Activated CD8-positive, alpha-beta memory T cell treated with anti-CD3 and anti-CD28 coated beads, Interleukin-2, amount 10 ng/mL, durations not matched to agents 7 days and 5 days (primary cell): ENCODE measurements at places on chromosomes 7 and 10. TPM values are rescaled to one million over a fixed set of nuclear protein-coding genes. Genes with fewer than 3 reads are reported as not detected.

- H3K4me3 ChIP-seq: no peak overlapping the region
- no peaks in the 10 kb centered on the region for H3K36me3 ChIP-seq
- H3K4me1 ChIP-seq: peaks cover 2% of the 10 kb centered on the region
- peaks cover 45% of the 10 kb centered on the region for H3K27me3 ChIP-seq
- no peak overlapping the region for H3K27ac ChIP-seq
Observed at GRCh38 chr10:110681023-110681681, 37.0 kb downstream of the RBM20 start.

DNA sequence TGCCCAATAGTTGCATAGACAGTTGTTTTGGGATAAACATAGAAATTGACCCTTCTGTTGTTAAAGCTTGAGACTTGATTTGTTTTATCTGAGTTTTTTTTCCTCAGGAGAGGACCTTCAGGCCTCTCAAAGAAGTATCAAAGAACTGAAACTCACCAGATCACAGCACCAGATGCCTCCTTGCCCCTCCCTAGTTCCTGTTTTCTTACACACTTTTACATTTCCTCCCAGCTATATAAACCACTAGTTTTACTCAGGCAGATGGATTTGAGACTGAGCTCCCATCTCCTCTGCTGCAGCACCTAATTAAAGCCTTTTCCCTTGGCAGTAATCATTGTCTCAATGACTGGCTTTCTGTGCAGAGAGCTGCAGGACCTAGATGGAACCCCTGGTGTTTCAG, 150.6 kb upstream of the NRG3 start:
- no peak for DNase-seq
- no peak overlapping the region for H3K27ac ChIP-seq
- no peak overlapping the region for H3K4me3 ChIP-seq
- no peaks in the 10 kb centered on the region for H3K36me3 ChIP-seq

The TFEC gene
- total RNA-seq: 1.0 TPM

GRCh38 chr7:157522189-157522588, 185.4 kb downstream of the DNAJB6 start:
- peak; percentile 36 for DNase-seq
- H3K36me3 ChIP-seq: no peaks in the 10 kb centered on the region
- H3K4me1 ChIP-seq: no peaks in the 10 kb centered on the region
- no peak overlapping the region for H3K27ac ChIP-seq
- no peak overlapping the region for H3K4me3 ChIP-seq
- H3K27me3 ChIP-seq: peaks cover 17% of the 10 kb centered on the region

The SEMA3E gene
- total RNA-seq: not detected

GRCh38 chr10:129888784-129889616, 75.1 kb downstream of the EBF3 start:
- peak; percentile 52 for DNase-seq
- H3K27ac ChIP-seq: no peak overlapping the region
- no peaks in the 10 kb centered on the region for H3K36me3 ChIP-seq

- H3K36me3 ChIP-seq: no peaks in the 10 kb centered on the region
- H3K4me3 ChIP-seq: no peak overlapping the region
- H3K27me3 ChIP-seq: no peaks in the 10 kb centered on the region
- no peak overlapping the region for H3K27ac ChIP-seq
- peaks cover 6% of the 10 kb centered on the region for H3K4me1 ChIP-seq
- no peak for DNase-seq
Observed at GRCh38 chr10:86017841-86018734, 348.5 kb downstream of the GRID1 start.

The ARPC1B gene
- total RNA-seq: 388 TPM

DNA sequence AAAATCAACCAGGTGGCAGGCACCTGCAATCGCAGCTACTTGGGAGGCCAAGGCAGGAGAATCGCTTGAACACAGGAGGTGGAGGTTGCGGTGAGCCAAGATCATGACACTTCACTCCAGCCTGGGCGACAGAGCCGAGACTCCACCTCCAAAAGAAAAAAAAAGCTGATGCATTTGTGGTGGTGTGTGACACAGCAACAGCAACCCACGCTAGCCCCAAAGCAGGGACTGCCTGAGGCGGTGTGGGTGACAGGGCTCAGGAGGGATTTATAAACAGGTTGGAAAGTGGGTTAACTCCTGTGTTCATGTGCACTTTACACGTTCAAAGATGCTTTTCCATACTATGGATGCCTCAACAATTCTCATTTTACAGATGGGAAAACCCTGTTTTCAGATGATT, 395.9 kb upstream of the PODXL start:
- H3K27ac ChIP-seq: no peak overlapping the region
- H3K4me3 ChIP-seq: no peak overlapping the region
- H3K27me3 ChIP-seq: no peaks in the 10 kb centered on the region
- H3K36me3 ChIP-seq: no peaks in the 10 kb centered on the region

DNA sequence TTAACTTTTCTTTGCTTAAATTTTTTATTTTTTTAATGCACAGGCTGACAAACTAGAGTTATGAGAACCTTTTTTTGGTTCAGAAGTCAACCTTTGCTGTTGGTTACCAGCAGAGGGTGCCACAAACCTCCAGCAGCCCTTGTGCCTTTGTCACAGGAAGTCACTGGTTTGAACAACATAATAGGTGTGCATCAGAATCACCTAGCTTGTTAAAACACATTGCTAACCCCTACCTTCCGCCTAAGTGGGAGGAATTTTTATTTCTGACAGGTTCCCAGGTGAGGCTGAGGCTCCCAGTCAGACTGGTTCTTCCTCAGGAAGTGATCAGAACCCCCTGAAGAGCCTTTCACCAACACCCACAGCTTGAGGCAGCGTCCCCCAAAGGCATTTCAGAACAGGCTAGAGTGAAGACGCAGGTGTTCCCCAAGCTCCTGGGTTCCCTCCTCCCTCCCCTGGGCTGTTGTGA, 22.6 kb upstream of the VDAC2 start:
- peak; percentile 82 for DNase-seq
- H3K4me3 ChIP-seq: no peak overlapping the region
- peaks cover 1% of the 10 kb centered on the region for H3K36me3 ChIP-seq
- H3K27me3 ChIP-seq: no peaks in the 10 kb centered on the region

DNA sequence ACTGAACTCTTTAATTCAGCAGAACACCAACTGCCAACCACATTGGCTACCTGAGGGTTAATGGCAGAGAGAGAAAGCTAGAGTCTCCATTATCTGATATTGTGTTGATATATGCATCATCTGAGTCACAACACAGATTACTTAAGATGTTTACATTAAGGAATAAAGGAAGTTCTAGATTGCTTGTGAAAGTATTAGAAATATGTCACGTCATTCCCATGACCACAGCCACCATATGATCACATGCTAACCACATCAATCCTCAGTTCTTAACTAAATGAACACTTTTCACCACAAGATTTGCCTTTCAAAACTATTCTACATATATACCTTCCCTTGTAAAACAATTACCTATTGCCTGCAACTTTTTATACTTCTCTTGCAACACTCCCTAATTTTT, 337.9 kb downstream of the FGFR2 start:
- no peaks in the 10 kb centered on the region for H3K4me1 ChIP-seq
- no peaks in the 10 kb centered on the region for H3K36me3 ChIP-seq
- no peak for DNase-seq

- peak overlapping the region; percentile 81 for H3K4me3 ChIP-seq
- DNase-seq: peak; percentile 79
Observed at GRCh38 chr10:122374859-122375678, 561 bp downstream of the PLEKHA1 start.

The P4HA1 gene
- 29.8 TPM for total RNA-seq

The LZTS2 gene
- total RNA-seq: 12.6 TPM

- no peak overlapping the region for H3K4me3 ChIP-seq
- no peaks in the 10 kb centered on the region for H3K27me3 ChIP-seq
- no peaks in the 10 kb centered on the region for H3K36me3 ChIP-seq
- no peak for DNase-seq
- H3K4me1 ChIP-seq: no peaks in the 10 kb centered on the region
Observed at GRCh38 chr7:24025765-24026164, 258.2 kb upstream of the NPY start.

The GBX1 gene
- total RNA-seq: not detected

The ANKRD30A gene
- total RNA-seq: not detected

DNA sequence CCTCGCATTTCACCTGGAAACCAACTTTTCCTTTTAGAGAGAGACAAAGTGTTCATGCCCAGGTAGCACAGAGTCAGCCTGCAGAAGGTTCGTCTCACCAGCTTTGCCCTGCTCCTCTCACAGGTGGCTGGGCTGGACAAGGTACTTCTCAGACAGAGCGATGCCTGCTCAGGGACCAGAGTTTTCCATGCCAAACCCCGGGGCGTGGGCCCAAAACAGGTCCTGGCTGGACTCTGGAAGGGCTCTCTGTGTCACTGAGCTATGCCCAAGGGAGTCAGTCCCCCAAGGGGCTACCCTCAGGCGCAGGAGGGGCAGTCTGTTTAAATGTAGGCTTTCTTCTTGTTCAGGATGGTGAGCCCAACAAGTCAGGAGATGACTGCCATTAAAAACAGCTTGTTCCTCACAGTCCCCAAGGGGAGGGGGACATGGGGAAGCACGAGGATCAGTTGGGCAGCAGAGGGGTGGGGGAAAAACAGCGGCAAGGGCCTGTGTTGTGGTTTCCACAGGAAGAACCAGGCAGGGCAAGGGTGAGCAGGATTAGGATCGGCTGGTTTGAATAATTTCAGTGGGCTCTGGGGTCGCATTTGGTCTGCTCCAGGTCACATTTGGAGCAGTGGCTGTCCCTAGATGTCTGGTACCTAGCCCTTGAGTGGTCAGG, 55.5 kb upstream of the FIGNL1 start:
- no peaks in the 10 kb centered on the region for H3K27me3 ChIP-seq
- no peak overlapping the region for H3K27ac ChIP-seq
- no peaks in the 10 kb centered on the region for H3K36me3 ChIP-seq
- H3K4me3 ChIP-seq: no peak overlapping the region

The FAM237B gene
- total RNA-seq: not detected

- H3K4me3 ChIP-seq: no peak overlapping the region
- peaks cover 47% of the 10 kb centered on the region for H3K36me3 ChIP-seq
- no peak for DNase-seq
- H3K27me3 ChIP-seq: no peaks in the 10 kb centered on the region
- no peak overlapping the region for H3K27ac ChIP-seq
Observed at GRCh38 chr10:119348516-119349240, 141.3 kb downstream of the GRK5 start.

DNA sequence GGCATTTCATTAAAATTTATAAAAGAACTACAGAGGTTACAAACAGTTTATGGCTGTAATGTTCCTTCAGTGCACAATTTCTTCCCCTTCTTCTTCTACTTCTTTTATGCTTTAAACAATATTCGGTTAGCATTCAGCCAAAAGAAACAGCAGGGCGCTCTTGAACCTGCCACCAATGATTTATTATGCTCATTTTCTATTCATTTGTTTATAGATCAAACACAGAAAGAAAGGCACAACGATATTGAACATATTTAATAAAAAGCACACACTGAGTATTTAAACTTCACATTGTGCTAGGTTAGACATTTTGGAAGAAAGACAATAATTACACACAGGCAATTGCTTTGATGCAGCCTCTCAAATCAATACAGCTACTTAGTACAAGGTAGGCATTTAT, 1025.8 kb upstream of the LRRN3 start:
- H3K4me3 ChIP-seq: no peak overlapping the region
- no peaks in the 10 kb centered on the region for H3K4me1 ChIP-seq
- H3K36me3 ChIP-seq: no peaks in the 10 kb centered on the region
- H3K27me3 ChIP-seq: no peaks in the 10 kb centered on the region
- no peak for DNase-seq

DNA sequence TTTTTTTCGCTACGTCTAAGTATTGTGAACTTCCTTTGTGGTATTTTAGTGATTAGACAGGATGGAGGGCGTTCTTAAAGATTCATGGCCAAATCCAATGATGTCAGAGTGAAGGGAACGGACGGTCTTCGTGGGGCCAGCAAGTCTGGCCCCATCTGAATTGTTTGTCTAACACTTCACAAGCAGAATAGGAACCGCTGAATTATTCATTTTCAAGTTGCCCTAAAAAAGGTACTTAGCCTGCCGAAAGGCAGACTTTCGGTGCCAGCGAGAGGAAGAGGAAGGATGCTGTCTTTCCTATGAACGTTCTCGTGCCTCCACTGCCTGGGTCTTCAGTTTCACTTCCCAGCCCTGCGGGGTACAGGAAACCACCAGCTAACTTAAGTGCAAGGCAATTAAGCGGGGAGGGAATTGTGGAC, 145.7 kb upstream of the SH2B2 start:
- DNase-seq: no peak
- peaks cover 8% of the 10 kb centered on the region for H3K4me1 ChIP-seq
- peak overlapping the region; percentile 2 for H3K4me3 ChIP-seq
- no peaks in the 10 kb centered on the region for H3K27me3 ChIP-seq
- no peaks in the 10 kb centered on the region for H3K36me3 ChIP-seq
- no peak overlapping the region for H3K27ac ChIP-seq

DNA sequence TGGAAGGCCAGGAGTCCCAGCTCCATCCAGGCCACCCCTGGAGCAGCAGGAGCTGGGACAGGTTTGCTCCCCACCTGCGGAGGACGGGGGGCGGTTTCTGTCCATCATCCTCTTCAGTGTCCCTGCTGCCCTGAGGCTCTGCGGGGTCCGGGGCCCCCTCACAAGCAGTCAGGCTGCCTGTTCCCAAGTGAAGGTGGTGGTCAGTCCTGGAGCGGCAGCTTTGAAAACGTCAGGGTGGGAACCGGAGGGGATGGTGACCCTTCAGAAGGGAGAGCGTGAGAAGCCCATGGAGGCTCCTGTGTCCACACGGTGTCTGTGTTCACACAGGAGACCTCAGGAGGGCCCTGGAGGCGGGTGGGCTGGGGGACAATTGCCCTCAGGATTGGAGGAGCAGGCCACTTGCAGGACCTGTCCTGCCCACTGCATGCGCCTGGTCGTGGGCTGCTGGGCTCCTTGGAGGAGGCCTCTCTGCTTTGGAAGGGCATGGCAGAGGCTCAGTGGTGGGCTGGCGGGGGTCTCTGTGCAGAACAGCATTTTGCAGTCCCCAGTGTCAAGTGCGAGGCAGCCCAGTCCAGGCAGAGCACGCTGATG, 49.3 kb upstream of the INPP5A start:
- peaks cover 2% of the 10 kb centered on the region for H3K27me3 ChIP-seq
- H3K27ac ChIP-seq: no peak overlapping the region
- no peak overlapping the region for H3K4me3 ChIP-seq
- no peaks in the 10 kb centered on the region for H3K36me3 ChIP-seq
- DNase-seq: no peak

DNA sequence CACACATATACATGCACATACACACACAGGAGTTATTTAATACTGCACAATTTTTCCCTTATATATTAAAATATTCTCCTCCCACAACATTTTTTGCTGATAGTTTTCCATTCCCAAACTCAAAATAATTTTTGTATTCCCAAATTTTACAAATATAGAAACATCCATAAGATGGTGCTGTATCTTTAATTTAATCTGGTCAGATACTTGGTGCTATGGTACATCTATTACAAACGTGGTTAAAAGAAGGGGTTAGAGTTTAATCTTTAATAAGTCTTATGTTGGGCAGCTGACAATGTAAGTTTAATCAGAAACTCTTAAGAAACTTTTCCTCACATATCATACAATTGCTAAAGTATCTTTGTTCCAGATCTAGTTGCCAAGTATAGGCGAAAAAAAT, 10.2 kb upstream of the CADPS2 start:
- no peak overlapping the region for H3K4me3 ChIP-seq
- no peaks in the 10 kb centered on the region for H3K36me3 ChIP-seq
- DNase-seq: no peak
- no peaks in the 10 kb centered on the region for H3K27me3 ChIP-seq

DNA sequence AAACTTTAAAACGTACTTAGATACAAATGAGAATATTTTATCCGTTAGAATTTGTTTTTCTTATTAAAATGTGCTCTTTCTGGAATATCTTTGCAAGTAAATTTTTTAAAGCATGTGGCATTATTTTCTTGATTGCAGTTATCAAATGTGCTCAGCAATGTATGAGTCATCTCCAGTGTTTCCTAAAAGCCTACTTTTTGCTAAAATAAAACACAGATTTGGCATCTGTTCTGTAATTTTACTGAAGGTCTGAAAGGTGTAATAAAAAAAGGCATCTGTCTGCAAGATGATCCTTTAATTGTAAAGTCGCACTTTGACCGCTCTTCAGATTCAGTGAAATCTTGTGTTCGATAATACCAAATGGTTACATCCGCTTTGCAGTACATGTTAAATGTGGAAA, 3.4 kb downstream of the GNAT3 start:
- no peaks in the 10 kb centered on the region for H3K36me3 ChIP-seq
- no peaks in the 10 kb centered on the region for H3K27me3 ChIP-seq
- DNase-seq: no peak
